ENCODE measurements at places on chromosomes 7 and 10. TPM values are rescaled to one million over a fixed set of nuclear protein-coding genes. Genes with fewer than 3 reads are reported as not detected.

Gene ANKRD7
- not detected for total RNA-seq

DNA sequence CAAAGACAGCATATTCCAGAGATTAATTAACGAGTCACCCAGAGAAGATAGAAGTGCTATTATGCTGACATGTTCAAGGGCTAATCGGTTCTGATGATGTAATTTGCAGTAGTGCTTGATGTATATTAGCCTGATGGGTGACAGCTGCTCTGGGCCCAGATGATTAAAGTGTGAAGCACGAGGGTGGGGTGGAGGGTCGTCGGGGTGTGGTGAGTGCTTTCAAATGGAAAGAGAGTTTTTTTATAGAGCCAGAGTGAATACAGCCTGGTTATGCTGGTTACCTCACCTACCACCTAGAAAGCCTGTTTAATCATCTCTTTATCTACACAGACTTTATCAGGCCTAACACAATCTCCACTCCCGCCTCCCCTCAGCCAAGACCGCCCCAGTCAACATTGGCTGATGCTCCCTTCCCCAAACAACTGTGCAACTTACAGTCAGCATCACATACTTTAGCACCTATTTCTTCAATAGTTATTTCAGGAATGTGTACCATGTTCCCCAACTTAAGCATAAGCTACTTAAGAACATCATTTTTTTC lies 11.5 kb upstream of the STN1 start:
- DNase-seq = no peak

DNA sequence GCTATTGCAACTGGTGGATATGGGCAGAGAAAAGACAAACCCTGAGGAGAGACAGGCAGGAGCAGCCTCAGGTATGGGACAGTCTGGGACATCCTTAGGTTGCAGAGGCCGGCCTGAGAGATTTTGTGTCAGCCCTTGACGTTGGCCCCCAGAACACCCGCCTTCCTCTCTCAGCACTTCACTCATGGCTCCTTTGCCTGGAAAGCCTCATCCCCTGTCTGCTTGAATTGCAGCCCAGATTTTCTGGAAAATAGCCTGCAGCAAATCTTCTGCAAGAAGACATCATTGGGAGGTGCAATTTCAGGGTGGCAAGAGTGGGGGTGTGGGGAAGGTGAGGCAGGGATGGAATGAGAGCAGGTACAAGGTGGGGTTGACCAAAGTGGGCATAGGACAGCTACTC lies 2.2 kb upstream of the FRMD4A start:
- DNase-seq = no peak

DNA sequence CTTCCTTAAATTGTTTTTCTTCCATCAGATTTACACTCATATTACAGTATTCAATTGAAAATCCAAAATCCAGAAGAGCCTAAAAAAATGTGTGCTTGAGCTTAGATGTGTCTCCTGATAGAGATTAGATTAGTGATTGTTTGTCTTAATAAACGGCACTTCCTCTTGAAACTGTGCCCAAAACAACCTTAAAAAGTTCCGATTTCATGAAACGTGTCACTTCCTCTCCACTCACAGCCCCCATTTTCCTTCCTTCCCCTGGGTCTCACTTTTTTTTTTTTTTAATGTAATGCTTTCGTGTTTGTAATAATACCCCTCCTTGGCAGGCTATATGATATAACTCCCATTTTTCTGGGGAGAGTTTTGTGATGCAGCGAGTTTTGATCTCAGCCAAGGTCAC lies 114.8 kb upstream of the ADO start:
- DNase-seq = no peak

Data from uterus (tissue), 4 donors.